ENCODE measurements at places on chromosomes 6 and 20.

DNA sequence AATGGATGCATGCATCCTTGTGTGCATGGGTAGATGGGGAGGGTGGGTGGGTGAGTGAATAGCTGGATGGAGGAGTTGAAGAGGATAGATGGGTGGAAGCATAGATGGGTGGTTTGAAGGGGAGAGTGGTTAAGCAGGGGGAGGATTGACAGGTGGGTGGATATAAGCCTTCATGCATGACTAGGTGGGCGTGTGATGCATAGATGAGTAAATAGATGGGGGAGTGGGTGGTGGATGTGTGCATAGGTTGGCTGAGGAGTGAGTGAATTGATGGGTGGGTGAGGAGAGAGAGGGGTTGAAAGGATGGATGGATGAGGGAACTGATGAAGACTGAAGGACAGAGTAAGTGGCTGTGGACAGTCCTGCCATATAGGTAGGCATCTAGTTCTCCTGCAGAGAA lies 4.5 kb downstream of the COL11A2 start:
- DNase-seq: no peak

DNA sequence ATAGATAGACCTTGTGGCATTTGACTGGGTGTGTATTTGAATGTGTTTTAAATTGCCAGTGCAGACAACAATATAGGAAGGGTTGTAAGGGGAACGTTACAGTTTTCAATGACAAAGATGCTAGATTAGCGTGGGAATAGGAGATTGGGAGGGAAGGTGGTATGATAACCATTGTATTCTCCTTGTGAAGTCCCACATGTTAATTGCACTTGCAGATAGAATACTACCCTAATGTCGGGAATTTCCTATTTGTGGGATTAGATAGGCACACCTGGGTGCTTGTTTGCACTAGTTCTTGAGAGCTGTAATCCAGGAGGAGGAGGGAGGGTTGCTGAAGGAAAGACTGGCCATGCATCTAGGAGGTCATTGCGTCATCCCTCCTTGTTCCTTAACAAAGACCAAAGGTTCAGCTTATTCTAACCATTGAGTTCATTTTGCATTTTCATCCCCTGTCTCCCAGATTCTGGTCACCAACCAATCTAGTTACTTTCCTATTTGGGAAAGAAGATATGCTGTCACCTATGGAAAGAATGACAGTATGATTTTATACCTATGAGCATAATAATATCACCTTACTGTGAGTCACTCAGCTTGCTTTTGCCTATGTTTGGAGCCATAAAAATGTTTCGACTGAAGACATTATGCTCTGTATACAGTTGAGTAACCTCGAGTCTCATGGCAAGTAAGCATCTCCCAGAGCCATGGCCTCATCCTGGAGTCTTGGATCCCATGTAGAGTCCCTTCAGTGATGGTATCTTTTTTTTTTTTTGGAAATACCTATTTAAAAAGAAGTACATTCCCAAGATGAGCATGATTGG lies 201.5 kb downstream of the DTNBP1 start:
- DNase-seq: no peak

DNA sequence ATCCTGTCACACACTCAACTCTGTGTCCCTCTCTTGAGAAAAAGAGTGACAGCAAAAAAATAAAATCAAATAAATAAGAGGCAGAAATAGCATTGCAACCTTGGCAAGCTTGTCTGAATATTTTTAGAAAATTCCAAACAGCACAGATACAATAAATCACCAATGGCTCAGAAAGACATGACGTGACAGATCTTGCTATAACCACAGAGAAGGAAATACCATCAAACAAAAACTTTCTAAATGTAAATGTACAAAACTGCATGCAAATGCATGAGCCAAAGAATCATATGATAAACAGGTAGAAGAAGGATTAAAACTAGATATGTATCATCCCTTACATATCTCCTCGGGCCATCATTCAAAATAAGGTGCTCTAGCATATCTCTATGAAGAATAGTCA lies 549.2 kb upstream of the NOX3 start:
- DNase-seq: no peak

- no peak for DNase-seq
These were observed 443.6 kb downstream of the CDC5L start for GRCh38 chr6:44831002-44831610.

DNA sequence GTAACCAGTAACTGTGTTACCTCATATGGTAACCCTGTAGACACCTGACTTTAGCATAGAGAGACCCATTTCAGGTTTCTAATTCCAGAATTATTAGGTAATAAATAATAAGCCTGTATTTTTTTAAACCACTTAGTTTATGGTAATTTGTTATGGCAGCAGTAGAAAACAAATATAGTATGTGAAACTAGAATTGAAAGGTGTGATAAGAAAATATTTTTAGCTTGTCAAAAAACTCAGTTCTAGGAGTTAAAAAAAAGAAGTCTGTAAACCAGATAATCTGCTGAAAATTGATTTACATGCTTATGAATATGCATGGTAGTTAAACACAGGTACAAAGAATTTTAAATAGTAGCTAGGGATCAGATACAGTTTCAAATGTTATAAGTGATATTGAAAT lies 695.0 kb upstream of the GJE1 start:
- no peak for DNase-seq

DNA sequence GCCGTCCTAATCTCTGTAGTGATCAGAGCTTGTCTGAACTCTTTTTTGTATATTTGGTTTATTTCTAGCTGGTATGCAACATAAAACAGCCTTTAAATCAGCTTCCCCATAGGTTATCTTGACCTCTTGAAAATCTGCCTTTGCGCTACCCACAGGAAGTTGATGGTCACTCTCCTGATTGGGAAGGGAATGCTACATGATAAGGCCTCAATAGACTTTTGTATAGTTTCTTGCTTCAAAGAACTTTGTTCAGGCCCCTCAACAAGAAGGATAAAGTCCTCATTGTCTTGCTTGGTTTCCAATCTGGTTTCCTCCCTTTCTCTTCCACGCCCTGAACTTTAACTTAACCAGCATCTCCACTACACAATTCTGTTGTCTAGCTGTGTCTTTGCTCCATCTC lies 95.4 kb upstream of the TENT5A start:
- no peak for DNase-seq

DNA sequence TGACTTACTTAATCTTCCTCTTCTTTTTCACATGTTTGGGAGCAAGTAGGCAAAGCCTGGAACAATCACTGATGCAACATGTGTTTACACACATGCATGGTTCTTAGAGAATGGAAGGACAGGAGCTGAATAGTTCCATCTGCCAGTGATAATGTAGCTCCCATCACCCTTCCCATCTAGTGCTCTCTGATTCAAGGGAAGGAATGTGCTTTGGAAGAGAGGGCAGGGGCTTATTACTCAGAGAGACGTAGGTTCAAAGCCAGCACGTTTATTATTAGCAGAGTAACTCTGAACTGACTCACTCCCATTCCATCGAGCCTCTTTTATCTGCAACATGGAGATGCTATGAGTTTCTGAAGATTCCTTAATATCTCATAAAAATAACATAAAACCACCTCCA lies 211.9 kb downstream of the GMPR start:
- DNase-seq: no peak

- DNase-seq: no peak
These were observed 28.7 kb upstream of the PMEPA1 start for GRCh38 chr20:57738484-57738883.

DNA sequence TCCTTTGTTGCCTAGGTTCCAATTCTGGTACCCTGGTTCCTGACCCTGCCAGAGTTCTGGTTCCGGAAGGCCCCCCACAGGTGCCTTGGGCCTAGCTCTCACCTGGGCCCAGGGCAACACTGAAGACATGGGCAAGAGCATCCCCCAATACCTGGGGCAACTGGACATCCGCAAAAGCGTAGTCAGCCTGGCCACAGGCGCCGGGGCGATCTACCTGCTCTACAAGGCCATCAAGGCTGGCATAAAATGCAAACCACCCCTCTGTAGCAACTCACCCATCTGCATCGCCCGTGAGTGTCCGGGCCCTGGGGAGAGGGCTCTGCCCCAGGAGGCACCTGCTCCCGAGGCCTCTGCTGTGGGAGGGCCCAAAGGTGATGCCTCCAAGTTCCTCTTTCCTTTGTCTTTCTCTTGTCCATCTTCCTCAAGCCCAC lies at the start of gene ARMC12:
TSS of gene ARMC12 (plus strand) at position 51 of the 431 bp plus-strand sequence. CDS start at position 128, 77 bp downstream.
- no peak for DNase-seq

GRCh38 chr20:13492001-13492481 lies 146.7 kb downstream of the TASP1 start:
- DNase-seq: peak; percentile 58

GRCh38 chr20:1171461-1172093 lies 13.2 kb downstream of the TMEM74B start:
- DNase-seq: peak; percentile 83

GRCh38 chr20:52763321-52763853 lies 208.8 kb upstream of the TSHZ2 start:
- DNase-seq: no peak

- DNase-seq: peak; percentile 95
These were observed 85.7 kb upstream of the FOXC1 start for GRCh38 chr6:1524040-1524480.

- DNase-seq: peak; percentile 38
These were observed 33.3 kb downstream of the EPB41L2 start for GRCh38 chr6:131029626-131030297.

GRCh38 chr6:7129784-7130569 lies 22.2 kb downstream of the RREB1 start:
- DNase-seq: peak; percentile 92

- DNase-seq: peak; percentile 90
These were observed 6.3 kb downstream of the TNFAIP3 start for GRCh38 chr6:137873273-137873762.

GRCh38 chr6:3749977-3750316 lies 1.6 kb downstream of the PXDC1 start:
- peak; percentile 95 for DNase-seq

- DNase-seq: no peak
These were observed 898 bp downstream of the XRN2 start for GRCh38 chr20:21303872-21304586.

- DNase-seq: peak; percentile 34
These were observed 52.4 kb upstream of the PLN start for GRCh38 chr6:118495485-118496280.

- peak; percentile 76 for DNase-seq
These were observed 109.5 kb upstream of the RAB32 start for GRCh38 chr6:146433881-146434731.

DNA sequence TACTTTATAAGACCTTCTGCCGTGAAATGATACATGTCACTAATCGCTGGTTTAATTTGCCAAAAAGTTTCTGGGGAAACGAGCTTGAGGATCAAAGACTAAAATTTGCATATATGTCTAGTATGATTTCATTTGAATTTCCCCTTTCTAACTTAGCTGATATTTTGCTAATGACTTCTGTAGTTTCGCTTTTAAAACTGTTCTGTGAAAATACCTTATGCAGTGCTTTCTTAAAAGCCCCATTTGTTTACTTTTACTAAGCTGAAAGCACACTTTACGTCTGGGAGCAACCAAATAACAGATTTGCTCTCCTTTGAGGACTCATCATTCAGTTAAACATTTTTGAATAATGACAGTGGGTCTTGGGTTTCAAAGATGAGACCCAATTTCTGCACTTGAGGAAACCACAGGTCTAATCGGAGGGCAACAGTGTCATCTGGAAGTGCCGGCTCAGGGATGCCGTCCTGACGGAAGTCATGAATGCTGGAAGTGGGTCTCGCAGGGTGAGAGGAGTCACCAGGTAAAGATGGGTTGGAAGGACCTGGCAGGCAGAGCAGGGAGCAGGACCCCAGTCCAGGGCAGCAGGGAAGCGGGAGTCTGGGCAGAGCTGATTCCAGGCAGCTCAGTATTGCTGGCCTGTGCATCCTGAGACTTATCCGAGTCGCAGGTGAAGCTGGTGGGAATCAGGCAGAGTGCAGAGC lies 33.2 kb downstream of the PLEKHG1 start:
- peak; percentile 9 for DNase-seq

GRCh38 chr20:10647471-10647870 lies 26.3 kb downstream of the JAG1 start:
- no peak for DNase-seq

GRCh38 chr6:158808941-158809678 lies 10.1 kb downstream of the EZR start:
- DNase-seq: no peak

- no peak for DNase-seq
These were observed 99.6 kb upstream of the HMGCLL1 start for GRCh38 chr6:55678330-55679224.

GRCh38 chr6:35719830-35720733 lies 16.8 kb upstream of the ARMC12 start:
- peak; percentile 77 for DNase-seq

DNA sequence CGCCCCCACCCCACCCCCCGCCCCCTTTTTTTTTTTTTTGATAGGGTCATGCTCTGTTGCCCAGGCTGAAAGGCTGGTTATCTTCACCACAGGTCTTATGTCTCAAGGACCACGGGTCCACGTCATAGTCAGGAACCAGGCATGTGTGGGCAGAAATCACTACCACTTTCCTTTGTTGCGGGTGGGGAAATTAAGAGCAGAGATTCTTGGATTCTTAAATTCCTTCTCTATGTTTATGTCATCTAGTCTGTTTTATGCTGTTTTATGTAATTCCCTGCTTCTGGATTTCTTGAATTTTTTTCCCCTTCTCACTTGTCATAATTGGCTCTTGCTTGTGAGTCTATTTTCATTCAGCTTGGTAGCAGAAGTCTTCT lies 25.8 kb upstream of the PLCG1 start:
- DNase-seq: no peak

- DNase-seq: no peak
These were observed 664.8 kb upstream of the MMS22L start for GRCh38 chr6:97947841-97948240.

GRCh38 chr6:144912474-144912873 lies 627.3 kb downstream of the UTRN start:
- DNase-seq: peak; percentile 74

GRCh38 chr20:23533161-23533560 lies 35.1 kb downstream of the CST9L start:
- DNase-seq: no peak

GRCh38 chr20:18856873-18857272 lies 43.3 kb downstream of the SCP2D1 start:
- no peak for DNase-seq

GRCh38 chr6:75285283-75285639 lies 669 bp upstream of the TMEM30A start:
- peak; percentile 58 for DNase-seq

- DNase-seq: no peak
These were observed 126.1 kb downstream of the PLCB4 start for GRCh38 chr20:9195031-9195430.

DNA sequence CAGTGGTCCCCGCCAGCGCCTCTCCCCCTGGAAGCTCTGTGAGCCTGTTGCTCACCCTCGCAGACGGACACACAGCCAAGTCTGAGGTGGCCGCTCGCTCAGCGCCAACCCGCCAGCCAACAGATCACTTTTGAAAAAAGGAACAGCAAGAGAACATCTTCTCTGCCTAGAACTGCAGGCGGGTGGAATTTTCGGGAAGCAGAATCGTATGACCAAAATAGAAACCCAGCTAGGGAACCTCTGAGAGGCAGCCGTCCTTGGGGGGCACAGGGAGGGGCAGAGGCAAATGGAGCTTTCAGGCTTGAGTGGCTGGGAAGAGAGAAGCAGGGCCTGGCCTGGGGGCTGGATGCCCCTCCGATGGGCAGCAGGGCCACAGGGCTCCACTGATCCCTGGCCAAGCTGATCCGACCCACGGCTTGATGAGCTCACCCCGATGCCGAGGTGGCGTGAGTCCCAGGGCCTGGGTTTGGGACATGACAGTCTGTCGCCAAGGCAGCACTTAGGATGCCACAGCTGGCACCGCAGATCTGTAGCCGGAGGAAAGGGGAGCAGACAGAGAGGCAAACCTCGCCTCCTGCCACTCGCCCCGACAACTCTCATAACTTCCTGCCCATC lies 9.8 kb downstream of the NFATC2 start:
- peak; percentile 92 for DNase-seq

- peak; percentile 93 for DNase-seq
These were observed 30.9 kb downstream of the KIAA1755 start for GRCh38 chr20:38229376-38230252.

GRCh38 chr6:157982102-157982562 lies 469 bp downstream of the SYNJ2 start:
- DNase-seq: peak; percentile 89

All from osteoblast (primary cell).